Femur (tissue), 1 donor: ENCODE measurements at places on chromosomes 3 and 15.

GRCh38 chr3:42673082-42673481 lies 12.3 kb upstream of the KLHL40 start:
- DNase-seq: no peak

DNA sequence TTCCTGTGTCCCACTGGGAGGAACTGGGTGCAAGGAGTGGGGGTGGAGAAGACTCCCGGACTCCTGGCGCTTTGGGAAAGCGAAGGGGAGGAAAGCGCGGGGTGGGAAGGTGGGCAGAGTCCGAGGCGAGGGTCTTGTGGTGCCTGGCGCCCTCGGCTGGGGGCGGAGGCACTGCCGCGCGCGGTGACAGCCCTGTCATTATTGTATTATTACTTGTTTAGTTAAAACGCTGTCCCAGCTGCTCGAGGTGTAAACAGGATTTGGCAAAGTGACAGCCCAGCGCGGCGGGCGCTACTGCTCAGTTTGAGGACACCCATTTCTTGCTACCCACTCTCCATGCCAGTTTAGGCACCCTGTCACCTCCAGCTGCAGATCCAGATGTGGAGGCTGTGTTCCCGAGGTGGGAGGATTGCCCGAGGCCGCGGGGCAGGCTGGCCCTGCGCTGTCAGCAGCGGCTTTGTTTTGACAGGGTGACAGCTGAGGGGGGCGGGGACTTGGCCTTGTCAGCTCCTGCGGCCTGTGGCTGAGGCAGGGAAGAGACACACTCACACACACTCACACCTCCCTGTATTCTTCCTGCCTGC lies 1.0 kb downstream of the KAT2B start:
- peak; percentile 92 for DNase-seq

DNA sequence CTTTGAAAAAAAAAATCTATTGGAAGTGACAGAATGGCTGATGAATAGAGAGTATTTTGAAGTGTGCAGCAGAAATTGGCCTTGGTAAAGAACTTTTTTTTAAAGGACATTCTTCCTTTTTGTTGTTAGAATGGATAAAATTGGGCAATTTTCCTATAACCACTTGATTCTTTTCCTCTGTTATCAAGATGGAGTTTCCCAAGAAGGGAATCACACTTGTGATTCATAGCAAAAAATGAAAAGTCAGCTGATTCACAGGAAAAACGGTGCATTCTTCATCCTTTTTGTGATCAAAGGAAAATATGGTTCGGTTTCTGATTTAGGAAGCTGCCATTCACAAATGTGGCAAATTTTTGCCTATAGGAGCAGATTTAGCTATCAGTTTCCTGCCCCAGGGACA lies 486.8 kb downstream of the GBE1 start:
- no peak for DNase-seq

DNA sequence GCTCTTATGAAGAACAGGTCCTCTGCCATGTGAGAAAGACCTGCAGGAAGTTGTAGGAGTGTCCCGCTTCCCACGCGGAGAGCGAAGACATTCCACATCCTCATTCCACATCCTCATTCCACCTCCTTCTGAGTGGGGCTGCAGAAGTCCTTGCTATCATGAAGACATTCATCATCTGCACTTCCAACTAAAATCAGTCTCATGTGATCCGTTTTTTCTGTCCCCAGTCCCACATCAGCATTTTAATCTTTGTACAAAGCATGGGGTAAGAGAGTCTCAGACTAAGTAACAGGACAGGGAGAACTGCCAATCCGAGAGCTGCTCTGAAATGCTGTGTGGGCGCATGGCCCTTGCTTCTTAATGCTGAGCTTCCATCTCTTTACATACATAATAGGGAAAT lies 227.2 kb downstream of the RSRC1 start:
- DNase-seq: no peak

DNA sequence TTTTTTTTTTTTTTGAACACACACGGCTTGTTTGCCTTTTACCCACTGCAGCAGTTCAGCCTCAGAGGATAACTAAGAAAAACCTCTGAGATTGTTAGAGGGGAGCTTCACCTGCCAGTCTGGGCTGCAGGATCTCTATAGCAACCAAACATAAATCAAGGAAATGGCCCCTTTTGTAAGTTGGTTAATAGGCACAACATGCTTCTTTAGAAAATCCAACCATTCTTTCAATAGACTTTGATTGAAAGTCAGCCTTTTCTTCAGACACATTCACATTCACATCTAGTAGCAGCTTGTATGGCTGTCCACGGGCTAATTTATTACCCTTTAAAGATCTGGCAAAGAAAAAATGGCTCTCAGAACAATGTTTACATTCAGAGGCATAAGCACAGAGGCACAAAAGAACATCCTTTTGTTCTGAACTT lies 136.6 kb upstream of the RARB start:
- no peak for DNase-seq

- no peak for DNase-seq
These were observed 121.9 kb upstream of the SPATA12 start for GRCh38 chr3:56938530-56938929.

GRCh38 chr15:67776600-67776999 lies 48.7 kb upstream of the SKOR1 start:
- DNase-seq: no peak

- DNase-seq: peak; percentile 8
These were observed 49.0 kb upstream of the FGD5 start for GRCh38 chr3:14769544-14770325.

DNA sequence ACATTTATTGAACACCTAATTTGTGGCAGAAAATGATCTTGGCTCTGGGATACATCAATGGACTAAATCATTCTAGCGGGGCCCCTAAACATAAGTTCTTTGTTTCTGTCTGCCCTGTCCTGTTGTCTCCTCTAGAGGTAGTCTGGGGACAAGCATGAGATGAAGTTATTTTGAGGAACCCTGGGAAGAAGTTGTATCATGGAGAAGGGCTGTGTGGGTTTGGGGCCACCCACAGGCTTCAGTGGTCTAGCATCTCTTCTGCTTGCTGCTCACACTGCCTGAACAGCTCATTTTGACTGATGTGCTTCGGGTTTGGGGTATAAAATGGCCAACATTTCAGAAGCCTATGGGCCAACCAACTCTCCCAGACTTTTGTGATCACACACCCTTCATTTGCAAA lies 50.3 kb upstream of the OSBPL11 start:
- no peak for DNase-seq

- DNase-seq: peak; percentile 90
These were observed 4.9 kb downstream of the TLR9 start for GRCh38 chr3:52220380-52221026.

- peak; percentile 54 for DNase-seq
These were observed 13.7 kb downstream of the PDHB start for GRCh38 chr3:58419780-58420507.

DNA sequence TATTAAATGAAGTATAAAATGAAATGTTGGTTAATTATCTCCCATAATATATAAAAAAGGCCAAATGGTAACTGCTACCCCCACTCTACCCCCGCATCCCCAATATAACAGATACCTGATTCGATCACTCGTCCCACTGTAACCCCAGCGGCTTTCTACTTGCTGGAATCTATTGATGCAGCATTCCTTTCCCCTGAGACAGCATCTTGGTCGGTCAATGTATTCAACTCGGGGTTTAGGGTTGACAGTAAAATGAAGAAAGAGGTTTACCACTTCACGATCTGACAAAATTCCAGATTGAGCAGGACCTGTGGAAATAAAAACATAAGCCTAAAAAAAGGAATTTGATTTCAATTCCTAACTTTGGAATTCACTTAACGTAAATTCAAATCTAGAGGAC lies 18.6 kb upstream of the C15orf40 start:
- DNase-seq: no peak

DNA sequence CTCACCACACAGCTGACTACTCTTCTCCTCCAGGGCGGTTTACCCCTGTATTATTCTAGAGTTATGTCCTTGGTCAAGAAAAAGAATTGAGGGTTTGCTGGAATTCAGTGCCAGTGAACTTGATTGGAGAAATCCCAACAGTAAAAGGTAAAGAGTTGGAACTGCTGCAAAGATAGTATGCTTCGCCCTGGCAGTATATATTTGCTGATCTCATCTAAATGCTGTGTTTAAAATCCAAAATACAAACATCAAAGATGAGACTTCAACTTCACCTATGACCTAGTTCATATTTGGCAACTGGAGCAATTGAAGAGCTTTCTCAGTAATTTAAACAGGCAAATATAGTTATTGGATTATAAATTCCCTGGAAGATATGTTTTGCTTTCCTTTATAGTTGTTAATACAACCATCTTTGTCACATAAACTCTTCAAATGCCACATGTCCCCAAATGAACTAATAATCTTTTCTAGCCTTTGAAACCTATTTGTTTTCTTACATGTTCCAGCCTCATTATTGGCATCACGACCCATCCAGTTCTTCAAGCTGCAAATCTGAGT lies 6.5 kb downstream of the KCNH8 start:
- no peak for DNase-seq

DNA sequence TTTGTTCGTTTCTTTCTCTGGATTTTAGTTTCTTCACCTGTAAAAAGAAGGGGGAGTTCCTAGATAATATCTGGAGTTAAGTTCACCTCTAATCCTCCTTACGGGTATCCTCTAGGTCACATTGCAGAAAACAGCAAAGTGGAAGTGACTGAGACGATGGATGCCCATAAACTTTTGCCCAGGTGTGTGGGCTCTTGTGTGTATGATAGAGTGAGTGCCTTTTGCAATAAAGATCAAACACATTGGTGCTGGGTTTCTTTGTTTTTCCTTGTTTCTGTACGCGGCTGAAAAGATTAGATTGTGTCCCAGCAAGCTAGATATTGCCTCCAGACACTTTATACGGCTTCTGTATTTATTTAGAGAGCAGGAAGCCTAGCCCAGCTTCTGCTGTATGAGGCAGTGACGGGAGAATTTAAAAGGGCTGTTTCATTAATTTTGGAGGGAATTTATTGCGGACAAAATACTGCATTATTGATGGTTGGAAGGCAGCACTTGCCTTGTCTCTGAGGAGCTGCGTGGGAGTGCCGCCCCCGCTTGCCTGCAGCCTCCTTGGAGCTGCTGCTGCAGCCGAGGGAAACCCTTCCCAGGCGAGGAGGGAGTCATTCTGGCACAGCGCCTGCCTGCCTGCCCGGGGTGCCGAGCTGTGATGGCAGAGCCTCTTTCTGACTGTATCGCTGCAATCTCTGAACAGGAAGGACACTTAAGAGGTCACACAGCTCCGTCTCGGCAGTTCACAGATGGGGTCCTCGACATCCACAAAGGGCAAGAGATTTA lies 38.5 kb downstream of the PYDC2 start:
- peak; percentile 39 for DNase-seq

DNA sequence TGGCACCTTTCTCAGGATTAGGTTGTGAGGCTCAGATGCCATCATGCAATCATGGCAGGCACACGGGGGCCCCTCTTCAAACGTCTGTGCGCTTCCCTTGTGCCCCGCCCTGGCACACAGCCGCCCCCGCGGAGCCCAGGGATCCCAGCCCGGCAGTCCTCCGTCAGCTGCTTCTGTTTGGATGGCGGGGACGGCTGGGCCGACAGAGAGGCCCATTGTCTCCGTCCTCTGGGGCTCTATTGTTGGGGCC lies 849 bp upstream of the HDAC11 start:
- DNase-seq: peak; percentile 75

DNA sequence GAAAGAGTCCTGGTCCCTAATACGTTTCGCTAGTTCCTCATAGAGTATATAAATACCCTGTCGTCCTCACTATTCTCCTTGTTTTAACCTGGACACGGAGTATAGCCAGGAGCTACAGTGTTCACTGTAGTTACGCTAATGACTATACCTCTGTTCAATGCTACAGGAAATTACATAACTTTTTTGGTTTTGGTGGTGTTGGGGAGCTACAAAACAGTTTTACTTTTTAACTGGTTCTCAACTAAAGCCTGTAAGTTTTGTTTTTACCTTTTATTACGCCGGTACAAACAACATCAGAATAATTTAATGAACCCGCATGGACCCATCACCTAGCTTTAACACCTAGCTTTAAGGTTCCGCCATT lies 1.5 kb downstream of the LMLN start:
- no peak for DNase-seq

DNA sequence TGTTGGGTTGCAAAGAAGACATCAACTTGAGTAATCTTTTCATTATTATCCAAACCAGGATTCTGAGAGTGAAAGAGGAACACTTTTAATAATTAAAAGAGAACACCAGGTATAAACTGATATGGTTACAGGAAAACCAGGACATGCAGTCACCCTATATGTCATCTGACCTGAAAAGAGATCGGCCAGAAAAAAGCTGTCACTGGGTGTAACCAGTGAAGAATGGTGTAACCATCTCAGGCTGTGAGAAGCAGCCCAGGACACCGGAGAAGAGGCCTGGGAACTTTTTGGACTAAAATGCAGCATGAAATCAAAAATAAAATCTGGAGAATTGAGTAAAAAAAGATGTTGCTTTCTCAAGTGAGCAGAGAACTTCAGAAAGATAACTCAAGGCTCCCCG lies 10.1 kb upstream of the CCDC80 start:
- no peak for DNase-seq

DNA sequence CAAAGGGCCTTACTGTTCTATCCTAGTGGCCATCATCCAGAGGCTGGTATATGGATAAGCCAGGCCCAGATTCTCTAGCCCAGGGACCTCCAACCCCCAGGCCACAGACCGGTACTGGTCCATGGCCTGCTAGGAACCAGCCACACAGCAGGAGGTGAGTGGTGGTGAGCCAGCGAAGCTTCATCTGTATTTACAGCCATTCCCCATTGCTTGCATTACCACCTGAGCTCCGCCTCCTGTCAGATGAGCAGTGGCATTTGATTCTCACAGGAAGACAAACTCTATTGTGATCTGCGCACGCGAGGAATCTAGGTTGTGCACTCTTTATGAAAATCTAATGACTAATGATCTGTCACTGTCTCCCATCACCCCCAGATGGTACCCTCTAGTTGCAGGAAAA lies 30.1 kb upstream of the TPM1 start:
- DNase-seq: no peak

GRCh38 chr15:26083896-26084295 lies 220.8 kb upstream of the ATP10A start:
- DNase-seq: no peak

DNA sequence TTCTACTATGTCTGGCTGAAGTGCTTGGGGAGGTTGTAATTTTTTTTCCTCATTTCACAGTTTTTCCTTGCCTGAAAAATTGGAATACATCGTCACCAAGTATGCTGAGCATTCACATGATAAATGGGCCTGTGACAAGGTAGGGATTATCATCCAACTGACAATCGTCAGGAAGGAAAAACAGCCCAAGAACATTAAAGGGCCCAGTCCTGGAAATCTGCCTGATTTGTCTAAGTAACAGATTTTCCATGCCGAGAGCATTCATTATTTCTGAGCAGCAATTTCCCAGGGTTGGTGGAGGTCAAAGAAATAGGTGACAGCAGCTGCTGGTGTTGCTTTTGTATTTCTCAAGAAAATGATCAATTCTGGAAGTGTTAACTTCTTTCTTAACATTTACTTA lies 226.0 kb upstream of the CHRM5 start:
- no peak for DNase-seq

- peak; percentile 50 for DNase-seq
These were observed 348.3 kb upstream of the TMCO5A start for GRCh38 chr15:37586011-37586583.
